SIG-M5 (cell line): ENCODE measurements at places on chromosomes 1 and 21.

- no peak for DNase-seq
Measured at GRCh38 chr1:203037509-203038190, 11.4 kb downstream of the PPFIA4 start.

- DNase-seq, result no peak
Measured at GRCh38 chr1:56758794-56759193, 60.4 kb downstream of the FYB2 start.

- DNase-seq, result no peak
Measured at GRCh38 chr1:26288311-26288941, 8.5 kb downstream of the SH3BGRL3 start.

DNA sequence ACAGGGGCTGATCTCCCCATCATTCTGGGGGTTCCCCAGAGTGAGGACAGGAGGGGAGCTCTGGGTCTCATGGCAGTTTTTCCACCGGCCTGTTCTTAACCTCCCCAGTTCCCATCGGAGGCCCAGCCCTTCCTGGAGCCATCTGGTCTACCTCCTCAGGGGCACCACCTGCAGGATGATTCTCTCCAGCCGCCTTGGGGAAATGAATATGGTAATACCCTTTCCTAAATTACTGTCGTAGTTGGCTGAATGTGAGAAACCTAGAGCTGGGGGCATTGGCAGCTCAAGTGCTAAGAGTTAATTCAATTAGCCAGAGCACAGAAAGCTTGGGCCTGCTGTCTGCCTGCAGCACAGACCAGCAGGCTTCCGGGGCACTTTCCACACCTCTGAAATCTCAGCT, 64.9 kb downstream of the TAS1R2 start:
- DNase-seq, result no peak

- DNase-seq, result no peak
Measured at GRCh38 chr1:10338047-10338446, 60.8 kb upstream of the PGD start.

DNA sequence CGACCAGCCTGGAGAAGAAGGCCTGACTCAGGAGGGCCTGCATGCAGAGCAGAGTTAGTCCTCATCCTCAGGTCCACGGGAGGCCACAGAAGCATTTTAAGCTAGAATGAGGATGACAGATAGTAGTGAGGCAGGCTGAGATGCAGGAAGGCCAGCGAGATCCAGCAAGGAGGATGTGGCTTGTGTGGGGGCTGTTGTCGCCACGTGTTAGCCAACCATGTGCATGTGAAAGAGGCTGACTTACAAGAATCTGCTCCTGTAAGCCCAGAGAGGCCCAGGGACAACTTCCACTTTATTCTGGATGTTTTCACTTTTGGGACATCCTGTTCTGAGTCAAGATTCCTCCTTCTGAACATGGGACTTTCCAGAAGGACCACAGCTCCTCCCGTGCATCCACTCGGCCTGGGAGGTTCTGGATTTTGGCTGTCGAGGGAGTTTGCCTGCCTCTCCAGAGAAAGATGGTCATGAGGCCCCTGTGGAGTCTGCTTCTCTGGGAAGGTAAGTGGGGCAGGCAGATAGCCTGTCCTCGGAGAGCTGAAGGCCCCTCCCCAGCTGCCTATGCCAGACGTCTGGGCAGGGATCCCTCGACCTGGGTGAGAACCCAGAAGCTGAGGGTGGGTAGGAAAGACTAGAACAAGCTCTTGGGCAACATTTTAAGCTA, at the start of gene SLAMF8:
Gene SLAMF8, plus strand, starts transcription at position 433 of the 661 bp plus-strand sequence. Its CDS starts 26 bp downstream, at position 459.
- DNase-seq, result peak; percentile 23

- DNase-seq, result no peak
Measured at GRCh38 chr1:235047331-235047871, 81.2 kb downstream of the TOMM20 start.

GRCh38 chr1:48524892-48525467, 53.0 kb upstream of the SPATA6 start:
- DNase-seq, result no peak

DNA sequence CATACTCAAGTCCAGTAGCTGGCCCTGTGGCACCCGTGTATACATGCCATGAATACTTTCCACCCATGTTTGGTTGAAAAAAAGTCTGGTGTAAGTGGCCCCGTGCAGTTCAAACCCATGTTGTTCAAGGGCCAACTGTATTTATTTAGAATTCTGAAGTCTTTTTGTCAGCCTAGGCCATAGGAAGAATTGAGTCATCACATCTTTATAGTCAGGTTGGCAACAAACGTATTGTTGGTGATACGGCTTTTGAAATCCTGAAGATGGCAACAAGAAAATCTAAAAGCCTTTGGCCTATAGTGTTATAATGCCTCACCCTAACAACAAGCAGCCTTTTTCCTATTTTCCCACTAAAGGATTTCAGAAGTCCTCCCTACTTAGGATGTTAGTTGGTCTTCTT, 363.6 kb downstream of the PLPP3 start:
- DNase-seq, result no peak

DNA sequence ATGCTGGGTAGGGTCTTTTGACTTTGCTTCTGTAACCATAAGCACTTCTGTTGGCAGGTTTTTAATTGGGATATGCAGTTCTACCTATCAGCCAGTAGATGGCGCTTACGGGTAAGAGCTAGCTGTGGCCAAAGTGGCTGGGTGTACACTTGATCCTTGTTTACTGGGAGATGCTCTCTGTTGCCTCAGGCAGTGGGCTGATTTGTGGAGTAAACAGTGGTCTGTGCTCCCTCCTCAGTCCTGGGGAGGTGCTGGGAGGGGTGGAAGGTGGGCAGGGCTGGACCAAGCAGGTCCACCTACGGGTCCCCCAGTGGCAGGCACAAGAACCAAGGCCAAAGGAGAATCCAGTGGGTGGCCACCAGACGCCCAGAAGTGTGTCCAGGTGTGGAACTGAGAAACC, 43.4 kb downstream of the RALGPS2 start:
- DNase-seq, result no peak

- no peak for DNase-seq
Measured at GRCh38 chr1:83734420-83734819, 264.5 kb downstream of the TTLL7 start.
